NCI-H1105 treated with DMSO at 0.1 percent for 48 hours (cell line): ENCODE measurements at places on chromosomes 16 and 17.

GRCh38 chr17:57750109-57750871 lies 5.2 kb upstream of the CCDC182 start:
- no peak for DNase-seq

GRCh38 chr17:46822388-46822921 lies 4.0 kb upstream of the WNT3 start:
- no peak for DNase-seq

GRCh38 chr17:71572343-71572742 lies 548.5 kb upstream of the SOX9 start:
- no peak for DNase-seq

- no peak for DNase-seq
Observed at GRCh38 chr17:80384078-80384960, 30.6 kb upstream of the ENDOV start.

- DNase-seq, result peak; percentile 27
Observed at GRCh38 chr17:43025290-43025657, 243 bp downstream of the RND2 start.

DNA sequence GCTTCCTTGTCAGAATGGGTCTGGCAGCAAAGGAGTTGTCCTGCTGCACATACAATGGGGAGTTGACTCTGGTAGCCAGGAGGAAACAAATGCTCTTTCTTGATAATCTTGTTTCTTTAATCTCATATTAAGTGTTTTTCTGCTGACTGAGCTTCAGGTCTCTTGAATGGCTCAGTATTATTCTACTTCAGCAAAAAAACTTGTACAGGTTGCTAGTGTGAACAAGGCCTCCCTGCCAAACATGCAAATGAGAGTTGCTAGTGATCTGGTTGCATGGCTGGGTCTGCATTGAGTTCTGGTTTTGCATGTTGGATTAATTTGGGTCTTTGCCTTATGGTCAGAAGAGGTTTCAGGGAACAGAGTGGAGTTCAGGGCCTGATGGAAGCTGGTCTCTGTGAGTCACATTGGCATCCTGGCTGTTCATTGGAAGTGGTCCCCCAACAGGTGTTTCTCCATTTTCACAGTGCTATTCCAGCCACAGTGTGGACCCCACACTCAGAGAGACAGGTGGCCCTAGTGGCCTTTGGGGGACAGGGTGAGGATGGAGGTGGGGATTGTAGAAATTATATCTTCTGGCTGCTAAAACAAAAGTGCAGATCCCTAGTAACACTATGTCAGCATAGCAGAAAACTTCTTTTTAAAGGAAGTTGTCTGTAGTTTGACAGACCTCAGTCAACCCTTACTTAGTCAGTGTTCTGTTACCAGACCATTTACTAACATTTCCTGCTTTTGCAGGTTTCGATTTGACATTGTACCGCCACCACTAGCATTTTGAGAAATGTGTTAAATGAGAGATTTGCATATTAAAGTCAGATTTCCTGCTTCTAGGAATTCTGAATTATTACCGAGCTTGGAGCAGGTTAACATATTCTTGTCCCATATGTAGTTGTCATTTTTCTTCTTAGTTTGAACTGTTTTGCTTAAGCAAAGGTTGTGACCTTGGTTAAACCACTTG lies 47.1 kb downstream of the EPN2 start:
- no peak for DNase-seq

GRCh38 chr17:41941168-41941567 lies 10.8 kb downstream of the ODAD4 start:
- no peak for DNase-seq

- no peak for DNase-seq
Observed at GRCh38 chr16:22699356-22699755, 114.6 kb upstream of the HS3ST2 start.

DNA sequence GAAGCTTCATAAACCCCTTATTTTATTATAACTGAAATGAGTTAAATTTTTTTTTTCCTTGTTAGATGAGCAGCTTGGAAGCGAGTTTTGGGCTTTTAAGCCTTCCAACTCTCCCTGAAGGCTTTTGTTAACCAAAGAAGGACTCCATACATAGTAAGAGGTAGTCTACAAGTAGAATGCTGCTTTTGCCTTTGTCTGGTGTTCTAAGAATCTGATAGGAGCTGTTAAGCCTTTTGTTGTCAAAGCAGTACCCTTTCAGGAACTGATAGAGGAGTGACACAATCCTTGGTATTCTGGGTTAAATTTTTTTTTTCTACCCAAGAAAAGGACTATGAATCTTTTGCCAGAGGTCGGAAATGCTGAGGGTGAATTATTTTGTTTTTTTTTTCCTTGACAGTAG lies 26.1 kb downstream of the MAP2K4 start:
- DNase-seq, result no peak

DNA sequence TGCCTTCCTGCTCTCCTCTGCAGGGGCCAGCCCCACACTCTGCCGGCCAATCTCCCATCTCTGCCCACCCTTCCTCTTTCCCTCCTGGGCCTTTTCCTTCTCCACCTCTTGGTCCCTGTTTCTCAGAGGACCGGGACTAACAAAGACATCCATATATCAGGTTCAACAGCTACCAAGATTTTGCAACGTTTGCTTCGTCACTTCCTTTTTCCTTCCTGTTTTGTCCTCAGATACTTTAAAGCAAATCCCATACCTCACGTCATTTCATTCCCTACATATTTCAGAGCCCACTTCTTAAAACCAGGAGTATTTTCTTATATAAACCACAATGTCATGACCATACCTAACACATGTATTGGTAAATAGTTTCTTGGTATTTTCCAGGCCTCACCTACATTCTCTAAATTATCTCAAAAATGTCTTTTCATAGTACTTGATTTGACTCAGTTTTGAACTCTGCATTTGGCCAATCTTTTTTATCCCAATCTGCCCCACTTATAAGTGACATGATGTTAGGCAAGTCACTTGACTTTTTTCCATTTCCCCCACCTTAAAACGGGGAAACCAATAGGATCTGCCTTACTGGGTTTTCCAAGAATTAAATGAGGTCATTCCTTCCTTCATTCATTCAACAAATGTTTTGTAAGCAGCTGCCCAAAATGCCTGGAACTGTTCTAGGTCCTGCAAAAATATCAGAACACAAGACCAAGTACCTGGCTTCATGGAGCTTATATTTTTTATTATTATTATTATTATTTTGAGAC lies 7.2 kb upstream of the USP10 start:
- DNase-seq, result no peak

- no peak for DNase-seq
Observed at GRCh38 chr17:78014646-78015045, 56.1 kb downstream of the TNRC6C start.

DNA sequence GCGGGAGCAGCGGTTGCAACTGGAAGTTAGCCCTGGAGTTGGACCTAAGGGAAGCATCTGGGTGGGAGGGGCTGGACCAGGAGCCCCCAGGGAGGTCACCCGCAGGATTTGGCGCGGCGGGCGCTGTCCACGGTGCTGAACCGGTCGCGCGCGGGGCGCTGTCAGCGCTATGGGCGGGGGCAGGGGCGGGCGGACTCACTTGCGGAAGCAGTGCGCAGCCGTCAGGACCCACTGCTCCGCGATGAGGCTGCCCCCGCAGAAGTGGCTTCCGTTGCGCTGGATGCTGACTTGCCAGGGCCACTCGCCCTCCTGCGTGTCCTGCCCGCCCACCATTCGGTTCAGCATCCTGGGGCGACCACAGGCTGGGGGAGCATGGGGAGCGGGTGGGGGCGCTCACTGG lies 4.5 kb downstream of the PRSS27 start:
- DNase-seq, result no peak

- no peak for DNase-seq
Observed at GRCh38 chr17:19650826-19651225, 2.3 kb downstream of the ALDH3A2 start.
